CD4-positive, alpha-beta T cell treated with Interleukin-6 for 4 hours (primary cell): ENCODE measurements at places on chromosomes 7 and 10.

DNA sequence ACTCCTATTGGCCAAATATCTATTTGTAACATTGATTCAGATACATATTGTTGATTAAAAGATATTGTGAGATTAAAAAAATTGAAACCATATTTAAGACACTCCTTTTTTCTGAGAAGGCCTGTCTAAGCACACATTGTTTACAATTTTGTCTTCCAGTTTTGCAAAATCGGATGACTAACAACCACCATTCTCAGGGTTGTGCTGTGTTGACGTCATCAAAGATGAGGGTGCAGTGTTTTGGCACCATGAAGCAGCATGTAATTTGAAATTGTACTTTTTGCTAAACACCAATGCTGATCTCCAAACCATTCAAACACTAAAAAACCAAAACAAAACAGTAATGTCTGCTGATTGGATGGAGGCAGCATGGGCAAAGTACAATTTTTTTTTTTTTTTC, 7.4 kb downstream of the CREB5 start:
- no peak for DNase-seq

DNA sequence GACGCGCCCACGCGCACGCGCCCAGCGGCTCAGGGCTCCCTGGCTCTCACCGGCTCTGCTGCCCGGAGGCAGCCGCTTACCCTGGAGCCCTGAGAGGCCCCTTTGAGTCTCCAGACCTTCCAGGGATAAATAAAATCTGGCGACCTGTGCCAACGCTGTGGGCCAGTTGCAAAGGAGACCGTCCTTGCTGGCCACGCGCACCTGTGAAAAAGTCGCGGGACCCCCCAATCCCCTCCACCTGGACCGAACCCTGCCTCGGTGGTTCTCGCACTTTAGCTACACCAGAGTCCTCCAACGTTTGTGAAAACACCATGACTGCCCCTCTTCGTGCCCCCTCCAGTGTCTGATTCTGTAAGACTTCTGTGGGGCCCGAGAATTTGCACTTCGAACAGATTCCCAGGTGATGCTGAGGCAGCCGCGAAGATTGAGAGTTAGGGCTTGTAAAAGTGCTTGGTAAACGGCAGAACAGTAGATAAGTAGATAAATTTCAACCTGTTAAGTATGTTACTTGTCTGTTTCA, 102.4 kb upstream of the SVIL start:
- peak; percentile 27 for DNase-seq

GRCh38 chr10:80460399-80461207, 6.5 kb downstream of the TSPAN14 start:
- no peak for DNase-seq

DNA sequence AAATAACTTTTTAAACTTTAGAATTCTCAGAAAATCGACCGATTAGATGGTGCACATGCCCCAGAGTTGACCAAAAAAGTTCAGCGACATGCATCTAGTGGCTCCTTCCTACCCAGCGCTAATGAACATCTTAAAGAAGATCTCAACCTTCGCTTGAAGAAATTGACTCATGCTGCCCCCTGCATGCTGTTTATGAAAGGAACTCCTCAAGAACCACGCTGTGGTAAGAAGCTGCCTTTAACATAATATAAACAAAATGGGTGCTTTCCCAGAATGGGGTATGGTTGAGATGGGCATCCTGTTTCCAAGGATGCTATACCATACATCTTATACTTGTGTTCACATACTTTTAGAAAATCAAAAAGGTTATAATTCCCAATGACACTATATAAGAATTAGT, 24.6 kb downstream of the GLRX3 start:
- no peak for DNase-seq

- no peak for DNase-seq
Measured at GRCh38 chr7:66558660-66559465, 69.8 kb upstream of the KCTD7 start.

DNA sequence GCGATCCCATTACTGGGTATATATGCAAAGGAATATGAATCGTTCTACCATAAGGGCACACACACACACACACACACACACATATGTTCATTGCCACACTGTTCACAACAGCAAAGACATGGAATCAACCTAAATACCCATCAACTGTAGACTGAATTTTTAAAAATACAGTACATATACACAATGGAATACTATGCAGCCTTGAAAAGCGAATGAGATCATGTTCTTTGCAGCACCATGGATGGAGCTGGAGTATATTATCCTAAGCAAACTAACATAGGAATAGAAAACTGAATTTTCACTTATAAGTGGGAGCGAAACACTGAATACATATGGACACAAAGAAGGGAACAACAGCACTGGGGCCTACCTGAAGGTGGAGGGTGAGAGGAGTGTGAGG, 72.5 kb downstream of the MARCHF5 start:
- no peak for DNase-seq

DNA sequence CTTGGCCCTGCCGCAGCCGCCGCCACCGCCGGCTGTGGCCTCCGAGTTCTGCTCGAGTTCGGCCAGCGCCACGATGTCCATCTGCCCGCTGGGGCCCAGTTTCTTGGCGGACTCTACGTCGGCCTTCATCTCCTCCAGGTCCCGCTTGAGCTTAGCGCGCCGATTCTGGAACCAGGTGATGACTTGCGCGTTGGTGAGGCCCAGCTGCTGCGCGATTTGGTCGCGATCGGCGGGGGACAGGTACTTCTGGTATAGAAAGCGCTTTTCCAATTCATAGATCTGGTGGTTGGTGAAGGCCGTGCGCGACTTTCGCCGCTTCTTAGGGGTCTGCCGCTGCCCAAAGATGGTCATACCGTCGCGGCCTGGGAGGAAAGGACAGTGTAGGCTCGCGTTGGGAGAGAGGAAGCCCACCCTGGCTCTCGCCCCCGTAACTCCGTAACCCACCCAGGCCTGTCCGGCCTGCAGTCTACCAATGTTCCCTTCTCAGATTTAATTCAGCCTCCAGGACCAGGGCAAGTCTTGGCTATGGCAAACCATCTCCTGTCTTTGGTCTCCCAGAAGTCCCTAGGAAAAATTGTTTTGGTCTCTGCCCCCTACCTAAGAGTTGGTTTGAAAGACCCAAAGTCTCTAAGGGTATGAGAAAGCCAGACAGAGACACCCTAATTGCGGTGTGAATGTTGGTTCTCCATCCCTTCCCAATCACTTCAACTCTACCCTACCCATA, 1.7 kb downstream of the LBX1 start:
- no peak for DNase-seq

DNA sequence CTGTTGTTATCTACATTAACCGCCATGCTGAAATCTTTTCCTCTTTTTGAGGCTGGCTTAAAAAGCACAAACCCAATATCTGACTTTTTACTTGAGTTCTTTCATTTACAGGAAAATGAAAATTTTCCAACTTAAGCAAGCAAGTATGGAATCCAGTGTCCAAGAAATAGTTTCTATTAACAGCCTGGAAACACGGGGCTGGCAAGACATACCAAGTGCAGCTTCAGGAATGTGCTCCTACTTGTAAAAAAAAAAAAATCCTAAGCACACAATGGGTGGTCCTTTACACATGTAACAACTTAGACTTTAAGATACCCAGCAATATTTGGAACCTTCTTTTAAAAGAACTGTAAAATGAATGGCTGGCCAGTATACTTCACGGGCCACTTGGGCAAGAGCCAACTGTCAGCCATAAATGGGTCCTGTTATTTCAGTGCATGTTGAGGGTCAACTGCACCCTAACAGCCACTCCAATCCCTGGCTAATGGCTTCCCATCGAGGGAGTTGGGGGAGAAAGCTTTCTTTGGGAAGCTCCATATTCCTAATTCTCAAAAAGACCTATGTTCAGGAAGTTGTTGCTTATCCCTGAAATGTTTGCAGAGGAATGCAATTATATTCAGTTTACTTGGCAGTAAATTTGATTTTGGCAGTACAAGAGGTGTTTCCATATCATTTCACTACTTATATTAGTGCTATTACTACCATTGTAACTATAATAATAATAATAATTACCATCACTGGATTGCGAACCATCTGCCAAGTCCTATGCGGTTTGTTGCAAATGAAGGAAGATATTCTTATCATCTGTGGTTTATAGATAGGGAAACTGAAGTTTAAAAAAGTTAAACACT, 236.4 kb upstream of the TMEM72 start:
- no peak for DNase-seq

DNA sequence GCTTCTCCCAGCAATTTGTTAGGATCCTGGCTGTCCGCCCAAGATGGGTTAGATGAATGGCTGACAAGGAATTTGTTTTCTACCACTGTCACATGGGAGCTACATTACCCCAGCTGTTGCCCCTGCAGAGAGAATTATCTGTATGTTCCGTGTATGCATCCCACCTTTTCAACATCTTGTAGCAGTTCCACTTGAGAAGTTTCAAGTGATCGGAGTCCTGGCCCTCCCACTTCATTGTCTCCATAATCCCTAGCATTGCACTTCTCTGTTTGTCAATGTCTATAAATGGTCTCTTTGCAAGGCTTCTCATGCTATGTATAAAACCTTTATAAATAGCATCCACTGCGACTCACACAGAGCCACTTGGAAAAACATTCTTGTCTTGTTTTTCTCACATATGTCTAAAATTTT, 972.5 kb downstream of the CNTNAP2 start:
- DNase-seq, result no peak

DNA sequence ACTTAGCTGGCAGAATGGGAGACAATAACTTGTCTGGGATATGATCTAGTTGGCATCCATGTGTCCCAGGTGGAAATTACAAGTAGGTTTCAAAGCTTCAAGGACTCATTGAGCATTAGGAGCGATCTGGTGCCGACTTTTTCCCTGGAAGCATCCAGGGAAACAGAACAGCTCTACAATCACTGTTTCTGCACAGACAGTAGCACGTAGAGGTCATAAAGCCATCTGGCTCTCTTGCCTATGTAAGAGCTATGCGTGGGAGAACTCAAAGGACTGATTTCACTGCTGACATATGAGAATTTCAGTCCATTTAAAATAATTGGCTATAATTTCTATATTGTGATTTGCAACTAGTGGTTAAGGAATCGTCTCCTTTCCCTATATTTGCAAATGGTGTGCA, 791.7 kb downstream of the REEP3 start:
- no peak for DNase-seq

- DNase-seq, result no peak
Measured at GRCh38 chr7:73717025-73717807, 2.3 kb downstream of the STX1A start.

DNA sequence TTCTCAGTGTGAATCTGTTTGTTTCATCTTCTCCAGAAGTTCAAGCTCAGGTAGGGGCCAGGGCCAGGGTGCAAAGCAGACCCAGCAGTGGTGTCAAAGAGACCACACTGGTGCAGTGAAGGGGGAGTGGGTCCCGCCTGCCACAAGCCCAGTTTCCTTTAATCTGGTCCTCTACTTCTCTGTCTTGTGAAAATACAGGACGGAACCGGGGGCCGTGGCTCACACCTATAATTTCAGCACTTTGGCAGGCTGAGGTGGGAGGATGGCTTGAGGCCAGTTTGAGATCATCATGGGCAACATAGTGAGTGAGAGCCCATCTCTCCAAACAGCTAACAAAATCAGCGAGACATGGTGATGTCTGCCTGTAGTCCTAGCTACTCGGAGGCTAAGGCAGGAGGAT, 109.0 kb downstream of the SLIT1 start:
- DNase-seq, result no peak

DNA sequence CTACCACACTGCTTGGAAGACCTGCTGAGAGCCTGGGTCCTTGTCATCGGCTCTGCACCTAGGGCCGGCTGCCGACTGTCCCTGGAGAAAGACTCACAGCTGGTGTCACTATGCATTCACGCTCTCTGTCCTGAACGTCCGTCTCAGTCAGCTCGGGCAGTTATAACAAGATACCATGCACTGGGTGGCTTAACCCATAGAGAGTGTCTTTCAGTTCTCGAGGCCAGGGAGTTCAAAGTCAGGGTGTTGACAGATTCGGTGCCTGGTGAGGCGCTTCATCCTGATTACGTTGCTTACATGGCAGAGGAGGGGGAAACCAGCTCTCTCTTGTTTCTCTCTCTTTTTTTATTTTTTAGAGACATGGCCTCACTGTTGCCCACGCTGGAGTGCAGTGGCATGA, 91.1 kb downstream of the SPDYE5 start:
- DNase-seq, result no peak

DNA sequence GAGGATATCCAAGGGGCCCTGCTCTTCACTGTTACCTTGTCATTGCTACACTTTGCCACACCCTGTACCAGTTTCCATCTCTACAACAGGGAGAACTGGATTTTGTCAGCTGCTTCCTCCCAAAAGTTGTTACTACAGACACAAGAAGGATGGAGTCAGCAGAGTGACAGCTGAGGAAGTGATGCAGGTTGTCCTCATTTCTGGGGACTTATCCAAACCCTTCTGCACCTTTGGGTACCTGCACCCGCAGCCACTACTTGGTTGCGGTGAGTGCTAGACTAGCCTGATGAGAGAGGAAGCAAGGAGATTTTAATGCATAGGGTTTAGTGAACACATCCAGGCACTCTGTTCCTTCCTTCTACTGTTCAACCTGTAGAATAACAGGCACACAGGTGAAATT, 281.0 kb downstream of the RPS24 start:
- DNase-seq, result no peak

GRCh38 chr7:136717910-136718557, 150.4 kb upstream of the CHRM2 start:
- DNase-seq, result no peak

GRCh38 chr10:104391150-104391968, 37.7 kb downstream of the CFAP58 start:
- DNase-seq, result no peak

- no peak for DNase-seq
Measured at GRCh38 chr10:75542084-75542483, 110.7 kb downstream of the LRMDA start.

DNA sequence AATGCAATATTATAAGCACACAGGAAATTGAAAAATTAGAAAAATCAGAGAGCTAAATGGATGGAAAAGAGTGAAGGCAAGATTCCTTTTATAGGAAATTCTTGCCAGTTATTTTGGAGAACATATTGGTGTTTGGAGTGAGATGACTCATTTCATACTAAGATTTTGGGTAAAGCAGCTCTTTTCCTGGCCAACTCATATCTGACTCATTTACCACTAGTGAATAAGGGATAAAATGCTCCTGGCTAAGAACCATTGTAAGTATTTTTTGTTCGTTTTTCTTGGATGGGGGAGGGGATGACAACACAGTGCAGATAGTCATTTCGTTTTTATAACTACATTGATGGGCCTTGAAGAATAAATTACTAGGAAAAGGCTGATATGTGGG, 139.3 kb downstream of the TWIST1 start:
- DNase-seq, result no peak

DNA sequence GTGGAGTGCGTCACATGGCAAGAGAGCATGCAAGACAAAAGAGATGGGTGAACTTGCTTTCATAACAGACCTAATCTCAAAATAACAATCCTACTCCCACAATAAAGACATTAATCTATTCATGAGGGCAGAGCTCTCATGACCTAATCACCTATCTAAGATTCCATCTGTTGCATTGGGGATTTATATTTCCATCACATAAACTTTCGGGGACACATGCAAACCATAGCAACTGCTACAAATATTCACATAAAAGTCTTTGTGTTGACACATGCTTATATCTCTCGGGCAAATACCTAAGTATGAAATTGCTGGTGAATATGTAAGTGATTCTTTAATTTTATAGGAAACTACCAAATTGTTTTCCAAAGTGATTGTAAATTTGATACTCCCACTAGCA, 16.0 kb upstream of the PNLIPRP1 start:
- DNase-seq, result no peak
